ENCODE measurements at places on chromosomes 3 and 15.
A peak's percentile ranks its signal among the peaks of the same experiment; 100 is the strongest.

DNA sequence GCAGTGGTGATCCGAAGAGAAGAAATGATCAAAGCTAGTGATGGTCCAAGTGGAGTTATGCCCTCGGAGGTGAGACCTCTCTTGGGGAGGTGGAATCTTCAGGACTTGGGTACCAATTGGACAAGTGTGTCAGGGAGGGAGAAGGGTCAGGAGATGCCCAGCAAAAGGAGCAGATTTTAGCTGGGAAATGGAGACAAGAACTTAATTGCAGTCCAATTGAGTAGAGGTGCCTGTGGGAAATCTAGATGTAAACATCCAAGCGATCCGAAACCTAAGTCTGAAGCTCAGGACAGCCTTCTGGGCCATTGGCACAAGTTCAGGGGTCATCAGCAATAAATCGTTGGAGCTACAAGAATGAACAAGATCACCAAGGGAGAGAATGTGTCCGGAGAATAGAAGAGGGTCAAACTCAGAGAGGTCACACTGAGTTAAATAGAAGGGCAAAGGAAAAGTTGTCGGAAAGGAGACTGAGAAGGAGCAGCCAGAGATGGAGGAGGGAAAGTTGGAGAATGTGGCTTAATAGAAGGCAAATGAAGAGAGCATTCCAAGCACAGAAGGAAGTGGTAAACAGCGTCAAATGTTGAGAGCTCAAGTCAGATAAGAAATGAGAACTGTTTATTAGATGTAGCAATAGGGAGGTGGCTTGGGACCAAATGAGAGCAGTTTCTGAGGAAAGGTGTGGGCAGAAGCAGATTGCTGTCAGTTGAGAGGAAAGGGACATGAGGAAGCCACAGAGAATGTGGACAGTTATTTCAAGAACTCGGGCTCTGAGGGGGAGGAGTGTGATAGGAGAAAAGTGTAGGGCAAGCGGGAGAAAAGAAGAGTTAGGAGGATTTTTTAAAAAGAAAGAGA is 64.2 kb upstream of the FNDC3B start:
- no peak for DNase-seq

DNA sequence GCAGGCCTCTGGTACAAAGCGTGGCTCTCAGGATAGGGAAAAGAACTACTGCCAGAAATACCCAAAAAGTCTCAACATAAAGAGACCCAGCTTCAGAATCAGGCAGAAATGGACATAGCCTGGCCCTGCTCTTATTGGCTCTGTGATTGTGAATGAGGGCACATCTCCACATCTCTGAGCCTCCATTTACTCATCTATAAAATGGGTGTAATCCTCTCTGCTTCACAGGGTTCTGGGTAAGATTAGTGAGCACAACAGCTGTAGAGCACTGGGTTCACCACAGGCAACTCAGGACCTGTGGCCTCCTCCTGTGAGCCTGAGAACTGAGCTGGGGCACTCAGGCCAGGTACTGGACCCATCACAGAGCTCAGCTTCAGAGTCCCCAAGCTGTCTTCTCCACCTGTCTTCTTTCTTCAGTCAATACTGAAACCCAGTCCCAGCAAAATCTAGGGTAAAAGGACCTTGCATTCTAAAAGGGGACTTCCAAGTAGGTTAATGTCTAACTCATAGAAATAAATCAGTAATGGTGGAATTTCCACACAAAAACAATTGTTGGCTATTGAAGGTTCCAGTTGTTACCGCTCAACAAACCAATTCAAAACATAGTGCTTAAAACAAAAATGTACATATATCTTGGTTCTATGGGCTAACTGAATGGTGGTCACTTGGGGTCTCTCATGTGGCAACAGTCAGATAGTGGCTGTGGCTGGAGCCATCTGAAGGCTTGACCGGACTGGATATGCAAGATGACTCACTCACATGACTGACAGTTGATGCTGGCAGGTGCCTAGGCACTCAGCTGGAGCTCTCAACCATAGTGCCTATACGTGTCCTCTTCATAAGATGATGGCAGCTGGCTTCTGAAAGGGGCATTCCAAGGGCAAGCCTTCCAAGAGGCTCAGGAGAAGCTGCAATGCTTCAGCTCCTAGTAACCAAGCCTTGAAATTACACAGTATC is 47.3 kb downstream of the TRIM42 start:
- DNase-seq, result no peak

GRCh38 chr3:135532021-135532420 is 433.5 kb upstream of the PPP2R3A start:
- no peak for DNase-seq

GRCh38 chr3:154060238-154061000 is 60.8 kb upstream of the ARHGEF26 start:
- DNase-seq, result no peak

- no peak for DNase-seq
These were observed 29.7 kb downstream of the PLXND1 start for GRCh38 chr3:129576514-129577352.

GRCh38 chr3:7205962-7206361 is 345.0 kb downstream of the GRM7 start:
- no peak for DNase-seq

DNA sequence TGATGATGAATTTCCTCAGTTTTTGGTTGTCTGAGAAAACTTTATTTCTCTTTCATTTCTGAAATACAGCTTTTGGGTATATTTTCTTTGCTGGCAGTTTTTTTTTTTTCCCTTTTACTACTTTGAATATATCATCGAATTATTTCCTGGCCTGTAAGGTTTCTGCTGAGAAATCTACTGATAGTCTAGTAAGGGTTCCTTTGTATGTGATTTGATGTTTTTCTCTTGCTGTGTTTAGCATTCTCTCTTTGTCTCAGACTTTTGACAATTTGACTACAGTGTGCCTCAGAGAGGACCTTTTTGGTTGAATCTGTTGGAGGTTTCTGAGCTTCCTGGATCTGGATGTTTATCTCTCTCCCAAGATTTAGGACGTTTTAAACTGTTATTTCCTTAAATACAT is 336.0 kb downstream of the CACNA2D3 start:
- DNase-seq, result no peak

- no peak for DNase-seq
These were observed 8.4 kb downstream of the ACSBG1 start for GRCh38 chr15:78225783-78226541.

DNA sequence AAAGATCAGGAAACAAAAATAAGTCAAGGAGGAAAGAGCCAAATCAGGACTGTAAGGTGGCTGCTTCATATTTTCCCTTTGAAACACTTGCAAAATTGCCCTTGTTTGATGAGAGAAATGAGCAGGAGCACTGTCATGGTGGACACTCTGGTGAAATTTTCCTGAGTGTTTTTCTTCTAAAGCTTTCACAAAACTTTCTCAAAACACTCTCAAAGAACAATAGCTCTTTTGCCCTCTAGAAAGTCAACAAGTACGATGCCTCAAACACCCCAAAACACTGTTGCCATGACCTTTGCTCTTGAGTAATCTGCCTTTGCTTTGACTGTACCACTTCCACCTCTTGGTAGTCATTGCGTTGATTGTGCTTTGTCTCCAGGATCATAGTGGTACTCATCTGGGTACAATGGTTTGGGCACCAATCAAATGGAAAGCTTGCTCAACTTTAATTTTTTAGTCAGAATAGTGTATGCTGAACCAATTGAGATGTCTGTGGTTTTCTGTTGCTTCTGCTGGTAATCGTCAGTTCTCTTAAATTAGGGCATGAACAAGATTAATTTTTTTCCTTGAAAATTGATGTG is 13.2 kb upstream of the MITF start:
- DNase-seq, result no peak

GRCh38 chr15:38671675-38672254 is 107.2 kb upstream of the RASGRP1 start:
- DNase-seq, result no peak

GRCh38 chr3:60933824-60934223 is 317.4 kb downstream of the FHIT start:
- DNase-seq, result no peak

GRCh38 chr15:99105514-99106341 is 848 bp downstream of the SYNM start:
- no peak for DNase-seq

DNA sequence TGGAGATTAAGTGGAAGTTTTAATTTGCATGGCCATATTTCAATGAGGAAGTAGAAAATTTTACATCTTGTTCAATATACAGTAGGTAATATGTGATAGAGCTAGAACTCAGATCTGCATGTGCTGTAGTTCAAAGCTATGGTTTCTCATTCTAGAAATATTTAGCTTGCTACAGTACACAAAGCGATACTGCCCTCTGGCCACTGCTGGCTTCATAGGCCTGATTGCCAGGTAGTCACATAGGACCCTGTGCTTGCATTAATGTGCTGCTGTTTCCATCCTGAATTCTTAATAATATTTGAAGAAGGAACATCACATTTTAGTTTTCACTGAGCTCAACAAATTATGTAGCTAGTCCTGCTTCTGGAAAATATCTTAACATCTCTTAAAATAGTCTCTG is 87.0 kb downstream of the PLSCR2 start:
- no peak for DNase-seq

GRCh38 chr15:25208735-25209134 is 230.1 kb downstream of the UBE3A start:
- DNase-seq, result no peak

- DNase-seq, result peak; percentile 61
These were observed 13.2 kb upstream of the SHF start for GRCh38 chr15:45200799-45201556.

- DNase-seq, result no peak
These were observed 147.6 kb downstream of the KBTBD8 start for GRCh38 chr3:67145738-67146137.

DNA sequence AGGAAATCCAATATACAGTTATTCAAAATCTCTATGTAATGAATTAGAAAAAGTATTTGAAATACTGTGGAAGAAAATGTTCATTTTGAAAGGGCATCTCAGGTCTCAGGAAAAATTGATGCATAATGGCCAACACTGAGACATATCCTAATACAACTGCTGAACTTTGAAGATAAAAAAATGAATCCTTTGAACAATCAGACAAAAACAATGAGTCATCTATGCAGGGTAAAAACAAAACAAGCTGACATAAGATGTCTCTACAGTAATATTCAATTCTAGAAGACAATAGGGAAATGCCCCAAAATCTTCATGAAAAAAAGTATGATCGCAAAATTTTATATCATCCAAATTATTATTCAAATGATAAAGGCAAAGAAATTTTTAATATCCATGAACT is 34.0 kb upstream of the ZNF280D start:
- DNase-seq, result no peak

- no peak for DNase-seq
These were observed 88.9 kb upstream of the CCNL1 start for GRCh38 chr3:157248590-157249422.

DNA sequence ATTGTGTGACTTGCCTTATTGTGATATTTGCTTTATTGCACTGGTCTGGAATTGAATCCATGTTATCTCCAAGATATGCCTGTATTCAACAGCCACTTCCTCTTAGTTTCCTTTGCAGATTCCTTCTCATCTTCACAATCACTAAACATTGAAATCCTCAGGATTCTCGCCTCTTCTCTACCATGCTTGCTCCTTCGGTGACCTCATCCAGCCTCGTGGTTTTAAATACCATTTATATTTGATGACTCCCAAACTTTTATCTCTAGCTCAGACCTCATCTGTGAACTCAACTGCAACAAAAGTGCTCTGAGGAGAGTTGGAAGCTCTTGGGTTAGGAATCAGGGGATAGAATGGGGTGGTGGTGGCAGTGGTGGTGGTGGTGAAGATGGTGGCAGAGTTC is 19.9 kb downstream of the POLR2M start:
- DNase-seq, result no peak

- DNase-seq, result no peak
These were observed 106.1 kb downstream of the RFTN1 start for GRCh38 chr3:16407366-16407765.

- no peak for DNase-seq
These were observed 43.1 kb downstream of the PCCB start for GRCh38 chr3:136293279-136293678.

- no peak for DNase-seq
These were observed 295.5 kb downstream of the PLOD2 start for GRCh38 chr3:145865399-145866018.

GRCh38 chr3:45143673-45144671 is 2.2 kb downstream of the CDCP1 start:
- DNase-seq, result no peak

DNA sequence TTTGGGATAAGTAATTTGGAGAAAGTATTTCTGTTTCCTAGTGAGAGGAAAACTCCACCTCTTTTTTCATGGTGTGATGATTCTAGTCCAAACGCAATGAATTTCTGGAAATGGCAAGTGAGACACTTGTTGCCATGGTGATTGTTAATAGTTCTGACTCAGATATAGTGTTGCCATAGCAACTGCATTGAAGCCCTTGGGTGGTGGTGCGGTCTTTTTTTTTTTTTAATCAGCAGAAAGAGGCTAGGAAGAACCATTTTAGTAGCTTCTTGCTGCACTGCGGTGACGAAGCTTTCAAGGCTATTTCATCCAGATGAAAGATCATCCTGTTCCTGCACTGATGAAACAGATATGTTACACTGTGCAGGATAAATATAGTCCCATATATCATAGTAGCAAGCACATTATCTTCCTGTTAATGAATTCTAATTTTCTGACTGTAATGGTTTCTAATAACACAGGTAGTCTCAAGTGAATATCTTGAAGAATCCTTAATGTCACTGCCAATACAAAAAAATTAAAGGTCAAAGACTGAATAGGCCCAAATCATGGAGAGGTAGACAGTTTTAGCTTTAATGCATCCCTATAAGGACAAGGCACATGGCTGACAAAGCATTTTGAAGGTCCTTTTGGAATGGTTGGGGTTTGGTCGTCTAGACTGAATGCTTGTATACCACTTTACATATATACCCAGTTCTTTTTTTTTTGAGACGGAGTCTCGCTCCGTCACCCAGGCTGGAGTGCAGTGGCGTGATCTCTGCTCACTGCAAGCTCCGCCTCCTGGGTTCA is 125.1 kb upstream of the ZBTB20 start:
- DNase-seq, result no peak

- DNase-seq, result no peak
These were observed 503.0 kb upstream of the PROK2 start for GRCh38 chr3:72287956-72288355.

GRCh38 chr3:9550999-9551398 is 2.6 kb downstream of the LHFPL4 start:
- DNase-seq, result no peak

GRCh38 chr15:33150971-33151370 is 43.5 kb downstream of the FMN1 start:
- no peak for DNase-seq

DNA sequence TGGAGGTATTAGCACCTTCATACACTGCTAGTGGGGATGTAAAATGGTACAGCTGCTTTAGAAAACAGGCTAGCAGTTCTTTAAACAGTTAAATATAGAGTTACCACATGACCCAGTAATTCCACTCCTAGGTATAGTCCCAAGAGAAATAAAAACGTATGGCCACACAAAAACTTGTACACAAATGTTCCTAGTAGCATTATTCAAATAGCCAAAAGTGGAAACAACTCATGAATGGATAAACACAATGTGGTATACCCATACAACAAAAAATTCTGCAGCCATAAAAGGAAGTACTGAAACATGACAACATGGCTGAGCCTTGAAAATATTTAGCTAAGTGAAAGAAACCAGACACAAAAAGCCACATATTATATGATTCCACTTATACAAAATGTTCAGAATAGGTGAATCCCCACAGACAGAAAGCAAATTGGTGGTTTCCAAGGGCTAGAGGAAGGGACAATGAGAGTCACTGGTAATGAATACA is 40.8 kb upstream of the KLF13 start:
- no peak for DNase-seq
